Stimulated activated CD4-positive, alpha-beta T cell treated with anti-CD3 and anti-CD28 coated beads, Interleukin-1b, Interleukin-23, amount 100 ng/mL, for 24 hours (primary cell): ENCODE measurements at places on chromosomes 12 and 14.

- no peak for DNase-seq
Observed at GRCh38 chr12:113727651-113728061, 238.5 kb downstream of the RBM19 start.

- no peak for DNase-seq
Observed at GRCh38 chr12:32558903-32559302, 120.2 kb upstream of the DNM1L start.

DNA sequence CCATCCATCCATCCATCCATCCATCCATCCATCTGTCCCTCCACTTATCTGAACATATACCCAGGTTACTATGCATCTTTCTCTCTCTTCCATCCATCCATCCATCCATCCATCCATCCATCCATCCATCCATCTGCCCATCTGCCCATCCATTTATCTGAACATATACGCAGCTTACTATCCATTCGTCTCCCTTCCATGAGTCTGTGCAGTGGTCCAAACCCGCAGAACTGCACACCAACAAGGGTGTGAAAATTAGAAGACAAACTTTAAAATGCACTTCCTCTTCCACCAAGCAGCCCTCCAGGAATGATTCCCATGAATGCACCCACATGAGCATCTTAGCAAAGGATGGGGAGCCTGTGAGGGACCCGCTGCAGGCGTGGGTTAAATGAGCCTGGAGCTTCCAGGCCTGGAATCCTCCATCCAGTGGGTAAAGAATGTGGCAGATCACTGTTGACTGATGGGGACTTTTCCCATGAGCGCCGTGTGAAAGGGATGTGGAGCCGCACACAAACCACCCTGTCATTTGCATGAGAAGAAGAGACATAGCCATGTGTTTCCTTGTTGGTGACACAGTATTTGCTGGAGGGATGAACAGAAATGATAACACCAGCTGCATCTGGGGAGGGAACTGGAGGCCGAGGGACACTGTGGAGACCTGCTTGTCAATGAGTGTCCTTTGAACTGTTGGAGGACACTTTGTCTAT, 376.6 kb downstream of the ADGRD1 start:
- DNase-seq, result no peak

DNA sequence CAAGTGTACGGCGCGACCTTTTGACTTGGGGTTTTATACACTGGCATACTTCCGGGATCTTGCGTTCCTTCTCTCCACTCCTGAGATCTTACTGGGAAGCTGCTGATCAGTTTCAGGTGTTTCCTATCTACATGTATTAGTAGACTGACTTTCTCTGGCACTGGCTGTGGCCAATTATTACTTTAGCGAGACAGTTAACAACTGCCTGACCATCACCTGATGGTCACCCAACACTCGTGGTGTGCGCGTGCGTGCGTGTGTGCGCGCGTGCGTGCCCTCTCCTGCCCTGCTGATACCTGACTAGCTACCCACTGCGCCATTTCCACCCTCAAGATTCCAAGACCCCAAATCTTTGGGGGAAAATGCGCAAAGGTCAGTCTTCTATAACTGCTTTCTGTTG, 249.9 kb downstream of the AEBP2 start:
- DNase-seq, result no peak

DNA sequence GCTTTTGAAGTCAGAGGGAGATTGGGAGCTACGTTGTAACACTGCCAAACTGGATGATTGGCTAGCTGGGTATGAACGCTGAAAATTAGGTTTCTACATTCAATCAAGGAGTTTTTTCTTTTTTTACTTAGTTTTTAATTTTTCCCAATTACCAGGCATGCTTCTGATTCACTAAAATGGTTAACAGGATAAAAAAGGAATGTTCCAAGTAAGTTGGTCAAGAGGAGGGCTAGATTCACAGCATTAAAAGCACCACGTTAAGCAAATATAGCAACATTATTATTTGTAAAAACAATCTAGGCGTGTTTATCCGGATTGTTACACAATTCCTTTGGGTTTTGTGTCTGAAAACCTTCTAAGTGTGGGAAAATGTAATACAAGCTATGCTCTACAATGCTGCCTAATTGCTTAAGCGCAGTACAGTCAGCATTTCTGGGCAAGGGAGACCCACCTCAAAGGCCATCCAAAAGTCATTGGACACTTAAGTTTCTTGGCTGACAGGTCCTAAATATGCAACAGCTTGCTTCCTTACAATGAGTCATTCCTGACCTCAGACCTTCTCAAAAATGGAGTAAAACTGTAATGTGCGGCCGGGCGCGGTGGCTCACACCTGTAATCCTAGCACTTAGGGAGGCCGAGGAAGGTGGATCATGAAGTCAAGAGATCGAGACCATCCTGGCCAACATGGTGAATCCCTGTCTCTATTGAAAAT, 1.2 kb downstream of the RPLP0 start:
- DNase-seq, result no peak

DNA sequence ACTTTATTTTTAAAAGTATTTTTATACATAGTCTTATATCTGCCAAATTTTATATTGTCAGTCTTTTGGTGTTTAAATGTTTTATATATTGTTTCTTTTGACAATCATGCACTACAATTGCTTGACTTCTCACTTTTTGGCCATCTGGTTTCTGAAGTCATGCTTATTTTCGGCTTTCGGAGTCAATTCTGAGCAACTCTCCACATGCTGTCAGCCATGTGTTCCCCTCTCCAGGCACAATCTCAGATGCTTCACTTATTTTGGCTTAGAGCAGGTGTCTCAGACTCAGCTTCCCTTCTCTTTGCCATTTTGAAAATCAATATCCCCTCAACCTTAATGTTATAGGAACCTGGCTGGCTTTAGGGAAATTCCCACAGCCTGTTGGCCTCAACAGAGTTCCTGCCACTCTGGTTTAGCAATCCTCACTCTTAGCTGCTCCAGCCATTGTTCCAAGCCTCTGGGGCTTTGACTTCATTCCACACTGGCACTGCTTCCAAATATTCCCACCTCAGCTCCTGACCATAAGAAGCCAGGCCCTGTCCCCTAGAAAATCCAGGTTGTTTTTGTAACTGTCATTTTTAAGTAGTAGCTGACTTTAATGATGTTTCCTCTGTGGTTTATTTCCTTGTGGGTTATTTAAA, 125.5 kb upstream of the FAR2 start:
- DNase-seq, result no peak

DNA sequence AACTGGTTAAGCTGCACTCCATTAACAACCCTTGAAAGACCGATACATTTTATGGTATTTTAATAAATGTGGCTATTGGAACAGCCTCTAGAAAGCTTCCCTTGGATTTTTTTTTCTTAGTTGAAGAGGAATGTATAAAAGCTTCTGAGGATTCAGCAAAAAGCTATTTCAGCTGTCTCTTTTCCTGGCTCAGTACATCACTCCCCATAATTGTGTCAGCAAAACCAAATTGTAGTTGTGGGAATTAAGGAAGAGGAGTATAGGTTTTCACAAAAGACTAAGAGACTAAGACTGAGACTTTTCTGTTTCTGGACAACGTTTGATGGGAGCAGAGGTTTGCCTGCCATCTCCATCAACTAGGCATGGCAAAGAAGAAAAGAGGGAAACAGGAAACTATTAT, 106.5 kb downstream of the C12orf50 start:
- no peak for DNase-seq

DNA sequence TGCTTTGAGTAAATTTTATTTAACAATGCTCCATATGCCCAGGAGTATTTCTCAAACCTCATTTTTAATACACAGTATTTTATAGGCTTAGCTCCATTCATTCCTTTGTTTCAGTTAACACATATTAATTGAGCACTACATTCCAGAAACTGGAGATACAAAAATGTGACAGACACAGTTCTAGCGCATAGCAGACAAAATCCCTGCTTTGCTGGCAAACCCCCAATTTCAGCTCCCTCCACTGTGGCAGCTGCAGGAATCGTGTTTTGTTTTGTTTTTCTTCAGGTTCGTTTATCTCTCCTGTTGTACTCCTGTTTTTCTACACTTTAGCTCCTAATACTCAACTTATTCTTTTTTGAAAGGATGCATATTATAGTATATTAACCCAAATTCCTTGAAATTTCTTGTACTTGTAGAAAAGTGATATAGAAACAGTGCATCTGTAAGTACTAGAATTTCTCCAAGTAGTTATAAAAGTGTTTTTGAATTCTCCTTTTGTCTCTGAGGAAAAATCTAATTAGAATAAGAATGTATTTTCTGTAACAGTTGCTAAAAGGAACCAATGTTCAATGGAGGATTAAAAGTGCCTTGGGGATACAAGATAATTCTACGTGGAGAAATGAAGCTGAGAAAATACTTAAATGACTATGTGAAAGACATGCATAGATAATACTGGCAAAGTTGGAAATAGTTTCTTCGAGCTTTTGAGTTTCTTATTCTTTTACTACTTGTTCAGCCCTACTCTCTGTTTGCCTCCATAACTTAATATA, 6.4 kb upstream of the RAB21 start:
- DNase-seq, result no peak

GRCh38 chr12:2265461-2266167, 212.8 kb downstream of the CACNA1C start:
- DNase-seq, result no peak

GRCh38 chr14:51818748-51819380, 41.5 kb upstream of the GNG2 start:
- no peak for DNase-seq

DNA sequence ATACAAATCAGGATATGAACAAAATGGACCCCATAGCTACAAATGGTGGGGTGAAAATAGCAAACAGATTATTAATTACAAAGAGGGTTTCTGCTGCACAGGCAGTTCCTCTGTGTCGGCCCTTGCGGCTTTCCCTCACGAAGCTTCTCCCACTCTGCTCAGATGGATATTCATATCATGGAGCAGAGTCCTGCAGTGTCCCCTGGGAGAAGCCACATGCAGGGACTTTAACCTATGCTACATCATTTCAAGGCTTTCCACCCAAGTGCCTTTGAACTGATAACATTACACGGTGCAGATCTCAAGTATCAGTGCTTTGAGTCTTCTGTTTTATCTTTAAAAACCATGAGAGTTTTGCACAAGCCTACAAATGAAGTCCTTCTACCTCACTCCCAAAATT, 229.1 kb downstream of the PPM1H start:
- no peak for DNase-seq

DNA sequence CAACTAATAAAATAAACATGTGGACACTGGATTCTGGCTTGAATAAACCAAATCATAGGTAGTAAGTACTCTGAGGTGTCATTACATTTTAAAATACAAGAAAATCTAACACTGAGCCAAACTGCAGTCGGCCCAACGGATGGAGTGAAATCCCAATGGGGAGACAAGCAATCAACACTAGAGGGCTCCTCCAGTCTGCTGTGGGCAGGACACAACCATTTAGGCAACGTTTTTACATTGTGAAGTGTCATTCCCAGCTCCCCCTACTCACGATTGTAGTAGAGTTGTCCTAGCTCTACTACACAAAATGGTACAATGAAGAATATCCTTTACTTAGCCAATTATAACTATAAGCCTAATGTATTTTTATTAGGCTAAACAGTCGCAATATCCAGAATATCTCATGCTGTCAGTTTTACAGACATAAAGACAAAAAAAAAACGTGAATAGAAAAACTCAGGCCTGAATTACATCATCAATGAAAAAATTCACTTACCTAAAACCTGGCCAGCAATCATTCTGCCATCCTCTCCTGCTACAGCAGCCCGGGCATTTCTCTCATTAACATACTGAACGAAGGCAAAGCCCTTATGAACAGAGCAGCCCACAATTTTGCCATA, 35.7 kb downstream of the HNRNPC start:
- DNase-seq, result no peak

DNA sequence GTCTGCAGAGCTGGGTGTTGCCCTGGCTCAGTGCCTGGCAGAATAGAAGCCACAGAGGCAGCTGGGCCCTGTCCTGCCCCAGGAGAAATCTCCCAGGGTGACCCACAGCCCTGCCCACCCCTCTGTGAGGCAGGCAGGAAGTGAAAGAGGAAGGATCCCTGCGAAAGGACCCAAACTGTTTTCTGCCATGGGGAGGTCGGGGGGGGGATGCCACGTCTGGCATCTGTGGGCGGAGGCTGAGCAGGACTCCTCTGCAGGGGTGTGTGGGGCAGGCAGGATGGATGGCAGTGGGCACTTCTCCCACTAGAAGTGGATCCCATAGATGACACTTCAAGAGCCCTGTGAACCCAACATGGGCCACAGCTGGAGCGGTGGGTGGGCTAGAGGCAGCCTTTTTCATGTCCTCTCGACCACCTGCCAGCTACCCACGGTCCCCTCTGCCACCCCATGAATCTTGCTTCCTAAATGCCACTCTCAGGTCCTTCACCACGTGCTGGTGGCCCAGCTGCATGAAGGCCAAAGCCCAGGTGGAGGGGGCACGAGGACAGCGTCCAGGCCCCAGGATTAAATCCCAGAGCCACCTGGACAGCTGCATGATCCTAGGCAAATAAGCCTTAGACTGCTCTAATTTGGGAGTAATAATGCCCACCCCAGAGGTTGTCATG, 3.6 kb downstream of the PAPLN start:
- DNase-seq, result no peak
